Mesenchymal stem cell (in vitro differentiated cells and primary cell): ENCODE measurements at places on chromosomes 3 and 15.

GRCh38 chr3:186965141-186965879, 35.0 kb downstream of the ST6GAL1 start:
- peaks cover 10% of the 10 kb centered on the region for H3K4me1 ChIP-seq
- no peak for DNase-seq
- H3K36me3 ChIP-seq: peaks cover 10% of the 10 kb centered on the region
- H3K27me3 ChIP-seq: no peaks in the 10 kb centered on the region
- H3K27ac ChIP-seq: no peak overlapping the region

GRCh38 chr3:144175644-144176425, 204.2 kb downstream of the DIPK2A start:
- no peaks in the 10 kb centered on the region for H3K36me3 ChIP-seq
- DNase-seq: no peak
- H3K4me1 ChIP-seq: peaks cover 2% of the 10 kb centered on the region
- H3K27me3 ChIP-seq: no peaks in the 10 kb centered on the region

GRCh38 chr3:186002884-186003472, 65.2 kb upstream of the TRA2B start:
- H3K27ac ChIP-seq: no peak overlapping the region
- peaks cover 2% of the 10 kb centered on the region for H3K4me1 ChIP-seq
- DNase-seq: peak; percentile 21
- no peaks in the 10 kb centered on the region for H3K36me3 ChIP-seq
- H3K27me3 ChIP-seq: no peaks in the 10 kb centered on the region

GRCh38 chr3:32457971-32458471, 44.6 kb downstream of the CMTM6 start:
- no peaks in the 10 kb centered on the region for H3K27me3 ChIP-seq
- no peak for DNase-seq
- H3K27ac ChIP-seq: no peak overlapping the region
- peaks cover 29% of the 10 kb centered on the region for H3K36me3 ChIP-seq

GRCh38 chr3:172096881-172097420, 57.6 kb downstream of the FNDC3B start:
- H3K36me3 ChIP-seq: peaks cover 16% of the 10 kb centered on the region
- no peak overlapping the region for H3K4me3 ChIP-seq
- no peaks in the 10 kb centered on the region for H3K27me3 ChIP-seq
- DNase-seq: peak; percentile 80
- H3K4me1 ChIP-seq: peaks cover 4% of the 10 kb centered on the region

DNA sequence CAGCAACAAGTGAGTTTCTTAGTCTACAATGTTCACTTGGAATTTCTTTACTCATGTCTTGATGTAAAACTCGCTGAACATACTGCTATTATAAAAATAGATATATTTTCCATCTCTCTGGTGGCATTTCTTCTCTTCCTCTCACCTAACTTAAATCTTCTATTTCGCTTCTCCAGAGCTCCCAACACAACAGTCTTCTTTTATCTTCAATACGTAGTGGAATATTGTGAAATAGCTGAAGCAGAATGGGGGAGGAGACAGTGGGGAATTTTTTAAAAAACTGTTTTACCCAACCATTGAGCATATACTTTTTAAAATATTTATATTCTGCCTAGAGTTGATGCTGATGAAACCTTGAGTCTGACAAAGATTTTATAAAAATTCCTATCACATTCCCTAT, 548.5 kb downstream of the RBMS3 start:
- no peak overlapping the region for H3K27ac ChIP-seq
- H3K4me3 ChIP-seq: no peak overlapping the region
- DNase-seq: no peak
- no peaks in the 10 kb centered on the region for H3K27me3 ChIP-seq
- H3K36me3 ChIP-seq: no peaks in the 10 kb centered on the region

DNA sequence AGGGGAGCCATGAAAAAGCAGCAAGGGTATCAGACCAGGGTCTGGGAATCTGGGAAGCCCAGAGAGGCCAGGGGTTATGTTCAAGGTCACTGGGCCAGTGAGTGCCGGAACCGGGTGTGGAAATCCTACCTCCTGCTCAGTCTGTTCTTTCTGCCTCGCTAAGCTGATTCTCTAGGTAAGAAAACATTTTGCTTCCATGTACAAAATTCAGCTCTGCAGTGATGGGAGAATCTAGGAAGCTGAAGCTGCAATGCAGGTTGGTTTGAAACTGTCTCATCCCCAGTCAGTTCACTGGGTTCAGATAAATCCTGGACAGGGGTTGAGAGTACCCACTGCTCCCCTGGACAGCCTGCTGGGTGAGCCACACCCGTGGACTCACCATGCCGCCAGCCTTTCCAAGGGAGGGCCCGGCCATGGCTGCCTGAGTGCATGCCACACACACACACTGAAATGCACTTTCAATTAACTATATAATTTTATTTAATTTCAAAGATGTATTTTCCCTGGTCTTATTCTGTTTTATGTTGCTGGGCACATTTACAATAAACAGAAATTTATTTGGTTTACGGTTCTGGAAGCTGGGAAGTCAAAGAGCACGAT, 108.4 kb downstream of the CORO2B start:
- no peaks in the 10 kb centered on the region for H3K27me3 ChIP-seq
- H3K36me3 ChIP-seq: peaks cover 12% of the 10 kb centered on the region
- no peak overlapping the region for H3K27ac ChIP-seq
- no peak overlapping the region for H3K4me3 ChIP-seq
- DNase-seq: no peak
- H3K4me1 ChIP-seq: no peaks in the 10 kb centered on the region

- H3K4me1 ChIP-seq: peaks cover 14% of the 10 kb centered on the region
- peaks cover 3% of the 10 kb centered on the region for H3K36me3 ChIP-seq
- peaks cover 4% of the 10 kb centered on the region for H3K27me3 ChIP-seq
- no peak overlapping the region for H3K27ac ChIP-seq
These were observed 540 bp upstream of the PPP1R2 start for GRCh38 chr3:195543500-195544229.

DNA sequence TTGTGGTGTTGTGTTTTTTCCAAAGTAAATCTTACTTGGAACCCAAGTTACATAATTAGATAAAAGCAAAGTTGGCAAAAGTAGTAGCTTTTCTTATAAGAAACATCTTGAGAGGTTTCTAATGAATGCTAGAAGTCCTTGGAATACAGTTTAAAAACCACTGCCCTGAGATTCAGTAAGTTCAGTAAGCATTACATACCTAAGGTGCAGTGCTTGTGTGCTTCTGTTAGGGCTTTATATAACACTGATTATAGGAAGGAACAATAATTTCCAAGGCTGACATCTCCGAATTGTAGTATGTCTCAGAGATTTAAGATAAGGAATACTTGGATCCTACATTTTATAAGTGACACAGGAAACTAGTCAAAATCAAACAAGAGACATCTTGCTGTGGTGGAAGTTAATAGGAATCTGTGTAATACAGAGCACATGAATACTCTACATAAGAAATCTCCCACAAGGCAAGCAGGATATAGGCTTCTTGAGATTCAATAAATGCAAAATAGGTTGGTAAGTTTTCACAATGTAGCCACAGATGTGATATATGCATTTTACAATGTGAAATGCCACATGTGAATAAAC, 268.2 kb downstream of the LSAMP start:
- H3K27me3 ChIP-seq: no peaks in the 10 kb centered on the region
- H3K36me3 ChIP-seq: no peaks in the 10 kb centered on the region
- H3K4me3 ChIP-seq: no peak overlapping the region
- DNase-seq: no peak

GRCh38 chr3:184372296-184372821, 5.6 kb downstream of the THPO start:
- H3K4me1 ChIP-seq: peaks cover 10% of the 10 kb centered on the region
- H3K4me3 ChIP-seq: no peak overlapping the region
- peaks cover 8% of the 10 kb centered on the region for H3K27me3 ChIP-seq
- DNase-seq: no peak

DNA sequence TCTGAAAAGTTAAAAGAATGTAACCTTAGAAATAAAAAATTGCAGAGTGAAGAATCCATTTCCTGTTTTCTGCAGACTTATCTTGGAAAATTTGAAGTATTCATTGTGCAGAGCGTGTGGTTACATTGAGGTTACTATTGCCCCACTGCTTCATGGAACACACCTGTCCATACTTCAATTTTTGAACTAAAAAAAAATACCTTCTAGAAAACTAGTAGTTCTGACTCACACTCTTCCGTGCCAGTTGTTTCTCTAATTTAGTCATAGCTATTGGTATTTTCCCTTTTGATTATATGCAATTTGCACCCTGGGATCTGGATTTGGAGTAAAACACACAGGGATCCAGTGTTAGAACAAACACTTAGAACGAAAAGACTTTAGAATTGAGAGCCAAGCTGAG, 111.8 kb upstream of the LYSMD4 start:
- no peak overlapping the region for H3K4me3 ChIP-seq
- no peaks in the 10 kb centered on the region for H3K27me3 ChIP-seq
- no peaks in the 10 kb centered on the region for H3K36me3 ChIP-seq
- peak; percentile 1 for DNase-seq

DNA sequence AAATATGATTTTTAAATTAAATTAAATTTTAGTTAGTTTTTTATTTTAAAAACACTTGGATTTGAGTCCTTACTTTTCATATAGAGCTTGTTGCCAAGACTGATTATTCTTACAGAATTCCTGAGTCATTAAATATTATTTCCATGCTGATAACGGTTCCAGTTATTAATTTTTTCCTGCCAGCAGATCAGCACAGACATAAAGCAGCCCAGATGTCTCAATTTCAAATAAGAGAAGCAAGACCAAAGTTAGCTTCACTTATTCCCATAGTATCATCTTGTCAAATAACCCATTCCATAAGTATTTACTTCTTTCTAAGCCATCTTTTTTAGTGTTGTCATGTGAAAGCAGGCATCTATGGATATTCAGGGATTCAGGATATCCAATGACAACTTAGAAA, 75.3 kb downstream of the SSR3 start:
- H3K4me1 ChIP-seq: peaks cover 3% of the 10 kb centered on the region
- H3K27me3 ChIP-seq: no peaks in the 10 kb centered on the region

DNA sequence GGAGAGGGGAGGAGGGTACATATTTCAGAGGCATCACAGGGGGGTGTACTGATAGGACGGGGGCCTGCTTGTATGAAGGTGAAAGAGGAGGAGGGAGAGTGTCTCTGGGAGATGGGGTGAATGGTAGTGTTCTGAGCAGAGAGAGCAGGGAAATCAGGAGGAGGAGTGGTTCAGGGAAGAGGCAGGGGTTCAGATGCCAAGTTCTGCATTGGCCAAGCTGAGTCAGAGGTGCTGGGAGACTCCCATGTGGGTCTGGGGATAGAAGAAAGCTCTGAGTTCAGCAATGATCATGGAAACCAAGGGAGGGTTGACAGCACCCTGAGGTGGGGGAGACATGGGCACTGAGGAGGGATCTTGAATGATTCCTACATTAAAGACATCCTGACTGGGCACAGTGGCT, 3.0 kb downstream of the CYP8B1 start:
- no peak overlapping the region for H3K27ac ChIP-seq
- no peak overlapping the region for H3K4me3 ChIP-seq
- peaks cover 25% of the 10 kb centered on the region for H3K27me3 ChIP-seq
- H3K36me3 ChIP-seq: no peaks in the 10 kb centered on the region
- no peaks in the 10 kb centered on the region for H3K4me1 ChIP-seq
- no peak for DNase-seq

DNA sequence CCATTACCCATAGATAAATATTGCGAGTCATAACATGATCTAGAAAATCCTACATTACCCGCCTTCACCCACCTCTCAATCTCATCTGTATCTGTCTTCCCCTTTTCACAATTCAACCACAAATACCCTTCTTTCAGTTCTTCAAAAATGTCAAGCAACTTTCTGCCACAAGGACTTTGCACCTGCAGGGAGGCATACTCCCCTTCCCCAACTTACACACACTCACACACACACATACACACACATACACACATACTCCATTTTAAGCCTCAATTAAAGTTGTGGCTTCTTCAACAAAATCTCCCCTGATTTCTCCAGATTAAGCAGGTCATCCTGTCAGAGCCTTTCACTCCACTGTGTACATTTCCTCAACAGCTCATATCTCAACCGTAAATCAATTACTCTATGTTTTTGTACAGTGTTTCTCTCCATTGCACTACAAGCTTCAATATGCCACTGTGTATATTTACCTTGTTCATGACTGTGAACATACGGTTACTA, 33.1 kb upstream of the CCDC50 start:
- no peak for DNase-seq
- H3K27me3 ChIP-seq: no peaks in the 10 kb centered on the region
- H3K27ac ChIP-seq: no peak overlapping the region
- no peaks in the 10 kb centered on the region for H3K36me3 ChIP-seq
- no peaks in the 10 kb centered on the region for H3K4me1 ChIP-seq
- no peak overlapping the region for H3K4me3 ChIP-seq

DNA sequence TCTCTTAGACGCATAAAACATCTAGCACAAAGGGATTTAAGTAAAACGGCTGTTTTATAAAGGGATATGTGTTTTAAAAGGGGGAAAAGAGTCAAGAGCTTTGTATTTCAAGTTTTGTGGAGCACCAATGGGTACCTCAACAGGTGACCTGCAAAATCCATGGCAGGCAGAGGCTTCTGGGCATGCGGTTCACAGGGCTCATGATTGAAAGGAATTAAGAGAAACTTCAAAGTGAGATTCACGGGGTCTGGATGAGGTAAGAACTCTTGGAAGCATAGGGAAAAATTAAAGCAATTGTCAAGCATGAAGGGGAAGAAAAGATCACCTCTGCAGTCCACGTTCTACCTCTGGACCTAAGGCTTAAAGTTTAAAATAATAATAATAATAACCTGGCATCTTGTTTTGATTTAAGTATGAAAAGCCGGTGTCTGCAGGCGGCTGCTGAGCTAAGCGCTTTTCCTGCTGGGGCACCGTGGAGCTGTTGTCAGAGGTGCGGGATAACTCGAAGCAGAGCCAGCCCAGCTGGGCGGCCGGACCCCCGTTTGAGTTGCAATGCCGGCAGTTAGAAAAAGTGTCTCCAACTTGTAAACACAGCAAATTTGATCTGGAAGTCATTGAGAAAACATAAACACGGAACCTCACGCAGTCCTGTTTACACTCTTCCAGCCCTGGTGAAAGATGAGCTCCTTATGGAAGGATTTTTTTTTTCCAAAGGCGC, 40.5 kb downstream of the HES1 start:
- H3K27ac ChIP-seq: no peak overlapping the region
- no peaks in the 10 kb centered on the region for H3K4me1 ChIP-seq
- no peak overlapping the region for H3K4me3 ChIP-seq
- H3K27me3 ChIP-seq: peaks cover 54% of the 10 kb centered on the region
- no peaks in the 10 kb centered on the region for H3K36me3 ChIP-seq
- DNase-seq: peak; percentile 81

GRCh38 chr15:65532738-65533051, 2.4 kb downstream of the HACD3 start:
- DNase-seq: peak; percentile 85
- peaks cover 3% of the 10 kb centered on the region for H3K36me3 ChIP-seq
- peaks cover 5% of the 10 kb centered on the region for H3K4me1 ChIP-seq
- H3K27me3 ChIP-seq: no peaks in the 10 kb centered on the region
- no peak overlapping the region for H3K4me3 ChIP-seq

- H3K4me1 ChIP-seq: peaks cover 24% of the 10 kb centered on the region
- H3K4me3 ChIP-seq: peak overlapping the region; percentile 82
- H3K36me3 ChIP-seq: peaks cover 5% of the 10 kb centered on the region
- peak overlapping the region; percentile 76 for H3K27ac ChIP-seq
- DNase-seq: no peak
These were observed 749 bp downstream of the ITGA11 start for GRCh38 chr15:68431037-68431791.
